H4 (cell line): ENCODE measurements at places on chromosomes 1 and 21. TPM values are rescaled to one million over a fixed set of nuclear protein-coding genes. Genes with fewer than 3 reads are reported as not detected.

DNA sequence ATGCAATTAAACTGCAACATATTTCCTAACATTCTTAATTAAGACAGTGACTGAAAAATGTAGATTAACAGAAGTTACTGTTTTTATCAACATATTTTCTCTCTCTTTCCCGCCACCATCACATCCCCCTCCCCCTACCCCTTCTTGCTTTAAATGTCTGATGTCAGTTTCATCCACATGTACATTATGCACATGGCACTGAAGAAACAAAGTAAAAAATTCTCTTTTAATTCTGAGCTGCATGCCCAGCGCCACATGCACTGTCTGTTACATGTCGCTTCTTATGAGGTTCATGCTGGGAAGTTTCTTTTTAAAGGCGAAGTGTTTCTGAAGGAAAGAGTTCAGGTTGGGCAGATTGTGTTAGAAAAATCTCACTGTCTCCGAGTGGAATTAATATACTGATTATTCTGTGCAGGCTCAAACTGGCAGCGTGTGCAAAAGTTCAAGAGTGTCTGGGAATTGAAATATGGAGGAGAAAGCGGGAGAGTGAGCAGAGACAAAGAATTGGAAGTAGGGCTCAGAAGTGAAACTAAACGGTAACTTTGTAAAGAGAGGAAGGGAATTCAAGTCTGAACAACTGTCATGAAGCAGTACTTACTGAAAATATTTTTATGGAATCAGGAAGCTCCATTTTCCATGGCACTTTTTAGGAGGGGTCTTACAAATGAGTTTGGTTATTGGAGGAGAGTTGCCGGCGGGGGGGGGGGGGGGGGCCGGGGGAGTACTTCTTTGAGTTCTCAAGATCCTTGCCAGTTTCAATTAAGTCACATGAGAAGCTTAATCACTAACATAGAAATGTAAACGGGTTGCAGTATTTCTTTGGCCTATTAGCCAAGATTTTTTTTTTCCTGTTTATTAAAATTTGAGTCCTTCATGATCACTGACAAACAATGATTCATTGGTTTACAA lies 217.6 kb downstream of the SDCCAG8 start:
- DNase-seq, result no peak

DNA sequence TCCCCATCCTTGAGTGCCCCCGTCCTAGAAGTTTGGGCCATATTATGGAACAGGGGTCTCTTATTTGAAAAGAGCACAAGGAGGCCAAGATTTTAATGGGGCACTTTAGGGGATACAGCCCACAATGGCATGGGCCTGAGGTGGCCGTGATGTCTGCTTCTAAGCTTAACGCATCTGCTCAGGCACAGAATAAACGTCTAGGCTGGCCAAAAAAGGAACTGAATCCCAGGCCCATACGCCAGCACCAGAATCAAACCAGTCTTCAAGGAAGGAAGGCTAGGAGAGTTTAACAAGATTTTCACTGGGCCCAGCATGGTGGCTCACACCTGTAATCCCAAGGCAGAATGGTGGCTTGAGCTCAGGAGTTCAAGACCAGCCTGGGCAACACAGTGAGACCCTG lies 9.2 kb upstream of the SARS1 start:
- DNase-seq, result no peak

The ZNF695 gene
- total RNA-seq, result 1.8 and 2.0 TPM in 2 replicates

The INAVA gene
- 0.55 and 1.1 TPM in 2 replicates for total RNA-seq

The PDZK1IP1 gene
- total RNA-seq, result not detected in 2 replicates

GRCh38 chr1:235357485-235358373 lies 9.5 kb upstream of the TBCE start:
- DNase-seq, result no peak

The WLS gene
- total RNA-seq, result 139 and 151 TPM in 2 replicates

The OTUD7B gene
- total RNA-seq, result 4.2 and 5.4 TPM in 2 replicates

GRCh38 chr1:117670976-117671780 lies 65.3 kb downstream of the TENT5C start:
- DNase-seq, result no peak

- no peak for DNase-seq
These were observed 62.0 kb downstream of the TOR1AIP2 start for GRCh38 chr1:179815641-179816040.
